Neural cell (in vitro differentiated cells): ENCODE measurements at places on chromosomes 12 and 14. TPM values are rescaled to one million over a fixed set of nuclear protein-coding genes. Genes with fewer than 3 reads are reported as not detected.

PIWIL1 gene
- not detected in 2 replicates for polyA plus RNA-seq

SNRNP35 gene
- 21.2 and 22.7 TPM in 2 replicates for polyA plus RNA-seq

PPP1R36 gene
- not detected in 2 replicates for polyA plus RNA-seq

OR4E1 gene
- not detected in 2 replicates for polyA plus RNA-seq

ERP27 gene
- polyA plus RNA-seq, result not detected in 2 replicates

SERPINA5 gene
- polyA plus RNA-seq, result 4.7 TPM in 1 of 2 replicates, not detected in the other

DHRS4L2 gene
- 1.9 and 3.0 TPM in 2 replicates for polyA plus RNA-seq

GTF2A1 gene
- 29.2 and 37.3 TPM in 2 replicates for polyA plus RNA-seq

RERGL gene
- 1.3 TPM in 1 of 2 replicates, not detected in the other for polyA plus RNA-seq

TAS2R13 gene
- 0.52 and 0.61 TPM in 2 replicates for polyA plus RNA-seq
